NCI-H2081 treated with DMSO at 0.1 percent for 48 hours (cell line): ENCODE measurements at places on chromosomes 1 and 21.

DNA sequence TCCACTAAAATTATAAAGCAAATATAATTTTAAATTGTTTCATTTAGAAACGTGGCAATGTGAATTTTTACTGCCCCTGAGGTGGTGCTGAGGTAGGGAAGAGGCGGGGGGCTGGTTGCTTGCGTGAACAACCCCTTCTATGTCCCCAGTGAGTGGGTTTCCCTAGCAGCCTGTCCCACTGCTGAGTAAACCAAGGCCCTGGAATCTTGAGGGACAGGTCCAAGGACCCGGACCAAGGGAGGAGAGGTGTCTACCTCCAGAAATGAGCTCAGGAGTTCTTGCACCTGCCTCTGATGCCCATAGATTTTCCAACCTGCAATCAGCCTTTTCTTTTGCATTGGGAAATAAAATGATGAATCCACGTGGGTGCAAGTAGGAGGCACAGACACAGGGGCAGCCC is 649 bp upstream of the LDLRAD1 start:
- no peak for DNase-seq

DNA sequence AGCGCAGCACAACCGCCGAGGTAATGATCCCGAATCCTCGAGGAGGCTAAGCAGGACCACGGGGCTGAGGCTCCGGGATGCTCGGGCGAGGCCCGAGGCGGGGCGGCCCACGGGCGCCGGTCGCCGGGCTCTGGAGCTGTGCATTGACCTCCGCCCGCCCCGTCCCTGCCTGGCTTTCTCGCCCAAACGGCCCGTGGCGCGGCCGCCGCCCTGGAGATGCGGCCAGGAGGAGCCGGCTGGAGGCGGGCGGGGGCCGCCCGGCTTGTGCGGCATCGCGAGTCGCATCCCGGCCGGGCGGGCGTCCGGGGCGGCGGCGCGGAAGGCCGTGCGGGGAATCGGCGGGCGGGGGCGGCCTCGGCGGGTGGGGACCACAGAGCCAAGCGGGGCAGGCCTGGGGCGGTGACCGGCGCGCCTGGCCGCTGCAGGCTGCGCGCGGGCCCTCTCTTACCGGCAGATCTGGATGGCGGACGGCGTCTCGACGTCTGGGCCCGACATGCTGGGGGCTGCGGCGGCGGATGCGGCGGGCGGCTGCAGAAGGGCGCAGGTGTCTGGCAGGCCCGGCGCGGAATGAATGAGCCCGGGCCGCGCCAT is 663 bp downstream of the ACOT7 start:
- DNase-seq = no peak

DNA sequence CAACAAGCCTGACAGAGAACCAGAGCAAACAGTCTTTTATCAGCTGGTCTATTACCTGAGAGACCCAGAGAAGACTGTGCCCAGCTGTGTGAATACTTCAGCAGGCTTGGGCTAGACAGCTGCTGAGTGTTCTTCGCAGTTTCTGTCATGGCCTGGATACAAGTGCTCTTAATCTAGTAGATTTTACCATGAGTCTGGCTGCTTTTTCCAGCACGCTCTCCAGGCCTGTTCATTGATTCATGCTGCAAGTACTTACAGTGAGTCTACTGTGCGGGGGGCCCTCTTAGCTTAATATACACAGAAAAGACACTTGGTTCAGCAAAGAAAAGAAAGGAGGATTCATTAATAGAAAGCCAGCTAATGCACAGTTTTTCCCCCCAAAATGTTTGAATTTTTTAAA is 48.5 kb downstream of the RGS7 start:
- no peak for DNase-seq

GRCh38 chr21:45995686-45996179 is 14.2 kb downstream of the COL6A1 start:
- no peak for DNase-seq

GRCh38 chr1:73382966-73383365 is 815.0 kb downstream of the LRRIQ3 start:
- DNase-seq = no peak

GRCh38 chr1:110610084-110610483 is 3.9 kb upstream of the KCNA2 start:
- no peak for DNase-seq

DNA sequence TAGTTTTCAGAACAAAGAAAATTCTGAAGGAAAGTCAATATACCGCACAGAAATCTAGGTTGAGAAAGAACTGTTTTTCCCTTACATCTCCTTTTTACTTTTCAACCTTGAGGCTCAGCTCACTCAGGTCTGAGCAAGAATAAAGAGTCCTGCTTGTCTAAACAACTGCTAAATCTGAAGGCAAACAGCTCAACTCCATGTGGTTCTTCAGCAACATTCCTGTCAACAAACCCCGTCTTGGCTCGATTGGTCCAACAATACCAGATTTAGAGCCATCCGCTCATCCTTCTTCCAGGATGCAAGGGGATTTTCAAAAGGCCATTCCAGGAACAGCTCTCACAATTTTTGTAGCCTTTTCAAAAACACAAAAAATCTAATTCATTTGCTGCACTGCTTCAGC is 119.8 kb downstream of the HLCS start:
- DNase-seq = no peak

- no peak for DNase-seq
Observed at GRCh38 chr1:177945943-177946650, 23.8 kb downstream of the SEC16B start.

GRCh38 chr1:7644086-7644485 is 127.0 kb upstream of the VAMP3 start:
- no peak for DNase-seq

DNA sequence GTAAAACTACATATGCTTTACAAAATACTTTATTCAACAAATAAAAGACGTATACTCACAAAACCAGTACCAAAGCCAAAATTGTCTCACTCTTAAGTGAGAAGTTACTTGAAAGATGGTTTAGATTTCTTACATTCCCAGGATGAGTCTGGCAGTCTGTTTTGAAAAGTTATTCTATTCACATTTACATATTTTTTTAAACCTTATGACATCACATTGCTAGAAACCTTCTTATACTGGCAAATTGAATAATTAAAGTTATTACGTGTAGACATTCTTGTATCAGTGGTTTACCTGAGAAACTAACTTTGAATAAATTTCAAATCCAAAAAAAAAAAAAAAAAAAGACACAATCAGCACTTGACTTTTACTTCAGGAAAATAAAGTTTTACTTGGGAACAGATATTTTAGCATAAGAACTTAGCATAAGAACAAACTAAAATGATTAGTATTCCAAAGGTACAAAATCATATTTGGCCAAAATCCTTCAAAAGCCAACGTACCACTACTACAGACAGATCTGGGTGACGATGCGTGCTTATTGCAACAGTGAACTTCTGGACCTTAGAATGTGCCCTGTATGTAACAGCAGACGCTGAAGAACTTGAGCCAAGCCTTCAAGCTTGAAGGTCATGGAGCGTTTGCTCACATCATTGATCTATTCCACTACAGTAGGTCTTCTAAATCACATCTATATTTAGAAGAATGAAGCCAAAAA is 2.5 kb downstream of the CDC42BPA start:
- no peak for DNase-seq

DNA sequence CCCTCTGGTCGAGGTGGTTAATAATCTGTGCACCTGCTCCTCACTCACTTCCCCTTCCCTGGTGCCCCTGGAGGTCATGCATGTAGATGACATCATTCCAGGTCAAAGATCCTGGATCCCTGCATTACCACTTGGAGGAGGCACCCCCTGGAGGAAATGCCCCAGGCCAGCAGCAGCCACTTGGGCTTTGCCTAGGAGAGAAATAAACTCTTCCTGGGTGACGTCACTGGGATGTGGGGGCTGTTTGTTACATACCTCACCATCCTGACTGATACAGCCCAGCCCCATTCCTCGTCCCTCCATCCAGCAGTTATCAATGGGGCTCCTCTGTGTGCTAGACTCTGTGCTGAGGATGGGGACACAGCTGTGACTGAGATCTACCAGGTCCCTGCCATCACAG is 433.6 kb downstream of the PTPRU start:
- no peak for DNase-seq

DNA sequence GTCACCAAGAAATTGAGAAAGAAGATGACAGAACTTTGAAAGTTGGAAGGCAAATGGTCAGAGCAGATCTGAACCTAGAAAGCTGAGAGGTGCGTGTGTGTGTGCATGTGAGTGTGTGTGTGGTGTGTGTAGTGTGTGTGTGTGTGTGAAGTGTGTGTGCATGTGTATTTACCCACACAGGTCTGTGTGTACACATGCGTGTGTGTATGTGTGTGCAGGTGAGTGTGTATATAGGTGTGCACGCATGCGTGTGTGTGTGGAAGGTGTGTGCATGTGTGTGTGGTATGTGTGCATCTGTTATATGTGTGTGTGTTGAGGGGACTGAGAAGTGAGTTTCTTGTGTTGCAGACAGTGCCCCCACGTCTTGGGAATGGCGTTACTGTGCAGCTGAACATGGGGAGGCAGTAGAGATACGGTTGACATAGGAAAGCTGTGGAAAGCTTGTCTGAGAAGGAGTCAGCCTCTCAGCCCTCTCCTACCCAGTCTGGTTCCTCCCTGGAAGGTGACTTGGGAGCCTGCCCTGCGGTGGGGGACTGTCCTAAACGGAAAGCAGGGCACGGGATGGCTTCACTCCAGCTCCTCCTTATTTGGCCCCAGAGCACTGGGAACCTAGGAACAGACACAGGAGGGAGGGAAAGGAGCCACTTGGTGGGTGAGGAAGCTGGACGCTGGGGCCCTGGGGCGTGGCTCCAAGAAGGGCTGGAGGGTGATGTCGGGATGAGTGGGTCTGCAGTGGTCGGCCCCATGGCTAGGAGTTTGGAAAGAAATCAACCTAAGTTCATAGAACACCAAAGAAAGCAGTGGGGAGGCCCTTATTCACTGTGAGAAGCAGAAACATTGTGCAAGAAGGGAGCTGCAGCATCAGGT is 97.2 kb downstream of the PCBP3 start:
- no peak for DNase-seq

DNA sequence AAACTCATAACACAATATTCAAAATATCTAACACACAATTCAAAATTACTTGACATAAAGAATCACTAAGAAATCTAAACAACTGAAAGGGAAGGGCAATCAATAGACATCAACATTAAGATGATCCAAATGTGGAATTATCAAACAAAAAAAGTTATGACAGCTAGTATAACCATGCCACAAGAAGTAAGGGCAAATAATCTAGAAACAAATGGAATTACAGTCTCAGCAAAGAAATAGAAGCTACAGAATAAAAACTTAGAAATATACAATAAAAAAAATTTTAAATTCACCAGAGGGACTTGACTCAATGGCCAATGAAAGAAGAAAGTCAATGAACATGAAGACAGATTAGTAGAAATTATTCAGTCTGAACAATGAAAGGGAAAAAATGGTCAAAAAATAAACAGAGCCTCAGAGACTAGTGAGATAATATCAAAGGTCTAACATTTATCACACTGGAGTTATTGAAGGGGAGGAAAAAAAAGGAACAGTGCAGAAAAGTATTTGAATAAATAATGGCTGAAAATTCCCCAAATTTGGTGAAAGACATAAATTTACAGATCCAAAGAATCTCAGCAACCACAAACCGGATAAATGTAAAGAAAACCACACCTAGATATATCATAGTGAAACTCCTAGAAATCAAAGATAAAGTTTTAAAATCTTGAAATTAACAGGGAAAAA is 41.8 kb downstream of the BARHL2 start:
- DNase-seq = no peak

GRCh38 chr1:95437011-95437410 is 203.0 kb downstream of the RWDD3 start:
- DNase-seq = no peak

GRCh38 chr21:38729754-38730379 is 75.9 kb upstream of the ETS2 start:
- no peak for DNase-seq
